ENCODE measurements at places on chromosomes 2 and 18.

DNA sequence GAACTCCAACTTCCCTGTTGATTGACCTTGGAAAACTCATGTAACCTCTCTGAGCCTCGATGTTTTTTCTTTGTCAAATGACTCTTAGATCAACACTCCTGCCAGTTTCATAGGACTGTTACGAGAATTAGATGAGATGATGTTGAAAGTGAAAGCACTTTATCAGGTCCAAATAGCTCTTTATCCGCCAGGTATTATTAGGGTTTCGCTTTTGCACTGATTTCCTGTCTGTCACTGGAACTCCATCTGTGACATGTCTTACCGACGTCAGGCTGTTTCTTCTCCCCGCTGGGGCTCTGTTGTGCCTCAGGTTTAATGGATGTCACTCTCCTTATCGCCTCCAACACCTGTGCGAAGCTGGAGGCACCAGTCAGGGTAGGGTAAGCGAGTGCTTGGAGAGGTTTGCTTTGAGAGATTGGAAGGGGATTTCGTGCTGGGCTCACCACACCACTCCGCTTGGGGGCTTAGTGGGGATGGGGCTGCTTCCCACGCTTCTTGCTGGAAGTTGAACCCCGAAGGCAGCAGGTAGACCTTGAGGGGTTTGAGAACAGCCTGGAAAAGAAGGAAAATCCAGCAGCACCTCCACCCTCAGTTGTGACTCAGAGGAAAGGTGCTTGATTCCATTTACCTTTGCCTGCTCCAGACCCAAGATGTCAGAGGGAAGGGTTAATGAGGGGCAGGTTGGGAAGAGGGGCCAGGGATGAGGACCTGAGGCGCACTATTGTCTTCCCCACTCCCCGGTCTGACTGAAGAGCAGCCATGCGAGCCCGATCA, 4.3 kb downstream of the GAD1 start:
- DNase-seq = no peak

DNA sequence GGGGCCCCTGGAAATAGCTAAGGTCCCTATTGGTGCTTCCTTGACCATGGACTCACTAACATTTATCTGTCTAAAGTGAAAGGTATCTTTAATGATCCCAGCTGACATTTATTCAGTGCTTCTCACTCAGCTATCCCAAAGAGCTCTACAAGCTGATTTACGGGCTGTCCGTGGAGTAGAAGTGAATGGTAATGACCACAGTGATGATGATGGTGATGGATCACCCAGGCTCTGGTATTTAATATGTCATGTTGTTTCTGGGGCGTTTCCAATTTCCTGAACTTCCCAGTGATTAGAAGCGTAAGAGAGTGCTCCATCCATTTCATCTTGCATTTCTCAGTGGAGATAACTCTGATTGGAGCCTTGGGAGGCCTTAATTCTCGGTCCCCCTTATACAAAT, 304.3 kb downstream of the HRH4 start:
- DNase-seq = no peak

DNA sequence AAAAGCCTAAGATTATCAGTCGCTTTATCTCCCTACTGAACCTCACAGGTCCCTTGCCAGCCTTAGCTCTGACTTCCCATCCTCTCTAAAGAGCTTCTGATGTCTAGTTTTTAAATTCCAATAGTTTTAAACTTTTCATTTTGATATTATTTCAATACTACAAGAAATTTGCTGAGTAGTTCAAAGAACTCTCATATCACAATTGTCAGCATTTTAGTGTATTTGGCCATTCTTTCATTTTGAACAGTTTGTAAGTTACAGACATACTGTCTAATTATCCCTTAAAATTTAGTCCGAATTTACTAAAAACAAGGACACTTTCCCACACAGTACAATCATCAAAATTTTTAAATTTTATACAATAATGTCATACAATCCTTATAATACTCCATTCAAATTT, 666.8 kb upstream of the SETBP1 start:
- no peak for DNase-seq

- no peak for DNase-seq
These were observed 580.9 kb downstream of the PLCL1 start for GRCh38 chr2:198385326-198385725.

DNA sequence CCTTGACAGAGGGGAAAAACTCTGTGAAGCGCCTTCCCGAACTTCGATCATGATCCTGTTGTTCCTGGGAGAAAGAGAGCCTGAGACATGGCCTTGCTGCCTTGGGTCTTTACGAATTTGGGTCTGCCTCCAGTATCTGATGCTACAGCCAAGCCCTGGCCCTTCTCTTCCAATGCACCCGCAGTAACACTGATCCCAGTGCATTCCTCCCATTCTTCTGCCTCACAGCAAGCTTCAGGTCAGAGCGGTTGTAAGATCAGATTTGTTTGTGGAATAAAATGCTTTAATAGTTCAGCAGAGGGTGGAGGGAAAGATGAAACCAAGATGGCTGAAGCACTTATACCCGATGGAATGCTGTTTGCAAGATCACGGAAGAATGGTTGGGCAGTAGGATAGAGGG, 196.7 kb upstream of the SIX2 start:
- DNase-seq = no peak

- no peak for DNase-seq
These were observed 69.4 kb downstream of the TXNL1 start for GRCh38 chr18:56568986-56569385.

- no peak for DNase-seq
These were observed 132.3 kb upstream of the TNP1 start for GRCh38 chr2:216992056-216992675.

DNA sequence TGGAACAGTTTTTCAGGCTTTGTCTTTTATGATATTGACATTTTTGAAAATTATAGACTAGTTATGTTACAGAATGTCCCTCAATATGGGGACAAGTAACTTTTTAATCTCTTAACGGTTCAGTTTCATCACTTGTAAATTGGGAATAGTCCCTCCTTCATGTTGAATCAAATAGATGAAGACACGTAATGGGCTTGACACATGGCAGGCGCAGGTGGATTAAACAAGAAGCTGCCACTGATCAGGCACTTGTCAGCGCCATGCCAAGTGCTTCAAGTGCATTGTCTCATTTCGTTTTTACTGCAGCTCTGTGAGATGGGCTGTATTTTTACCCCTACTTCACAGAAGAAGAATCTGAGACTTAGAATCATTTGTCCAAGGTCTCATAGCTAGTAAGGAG, 9.5 kb upstream of the SMAD4 start:
- no peak for DNase-seq

DNA sequence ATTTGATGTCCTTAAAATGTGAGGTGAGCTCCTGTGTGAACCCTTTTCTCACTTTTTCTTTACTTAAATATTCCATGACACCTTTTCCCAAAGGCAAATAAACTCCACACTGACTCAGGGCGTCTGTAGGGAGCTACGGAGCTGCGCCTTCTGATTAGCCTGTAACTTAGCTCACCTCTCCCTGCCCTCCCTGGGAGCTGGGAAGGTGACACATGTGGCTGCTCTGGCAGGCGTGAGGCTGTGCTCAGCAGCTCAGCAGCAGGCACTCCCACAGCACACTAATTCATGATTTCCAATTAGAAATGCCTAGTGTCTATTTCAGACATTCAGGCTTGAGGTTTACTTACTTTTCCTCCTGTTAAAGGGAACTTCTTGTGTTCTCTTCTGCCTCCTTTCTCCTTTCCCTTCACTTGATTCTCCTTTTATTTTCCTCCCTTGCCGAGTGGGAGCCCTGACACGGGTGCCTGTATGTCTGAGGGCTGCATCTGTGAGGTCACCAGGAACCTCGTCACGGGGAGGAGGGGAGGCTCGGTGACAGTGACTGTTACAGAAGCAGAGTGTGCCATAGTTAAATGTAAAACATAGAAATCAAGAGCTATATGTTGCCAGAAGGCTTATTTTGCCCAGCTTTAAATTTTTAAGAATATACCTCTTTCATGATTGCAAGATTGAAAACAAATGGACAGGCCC, 437.1 kb downstream of the DCDC2C start:
- DNase-seq = no peak

Measured in NCI-H226 (cell line).